ENCODE measurements at places on chromosomes 1 and 21. TPM values are rescaled to one million over a fixed set of nuclear protein-coding genes. Genes with fewer than 3 reads are reported as not detected.

GRCh38 chr1:231214918-231215680, 25.9 kb upstream of the GNPAT start:
- peak; percentile 11 for DNase-seq
- no peak overlapping the region for H3K27ac ChIP-seq
- H3K4me3 ChIP-seq, result no peak overlapping the region
- no peaks in the 10 kb centered on the region for H3K36me3 ChIP-seq

DNA sequence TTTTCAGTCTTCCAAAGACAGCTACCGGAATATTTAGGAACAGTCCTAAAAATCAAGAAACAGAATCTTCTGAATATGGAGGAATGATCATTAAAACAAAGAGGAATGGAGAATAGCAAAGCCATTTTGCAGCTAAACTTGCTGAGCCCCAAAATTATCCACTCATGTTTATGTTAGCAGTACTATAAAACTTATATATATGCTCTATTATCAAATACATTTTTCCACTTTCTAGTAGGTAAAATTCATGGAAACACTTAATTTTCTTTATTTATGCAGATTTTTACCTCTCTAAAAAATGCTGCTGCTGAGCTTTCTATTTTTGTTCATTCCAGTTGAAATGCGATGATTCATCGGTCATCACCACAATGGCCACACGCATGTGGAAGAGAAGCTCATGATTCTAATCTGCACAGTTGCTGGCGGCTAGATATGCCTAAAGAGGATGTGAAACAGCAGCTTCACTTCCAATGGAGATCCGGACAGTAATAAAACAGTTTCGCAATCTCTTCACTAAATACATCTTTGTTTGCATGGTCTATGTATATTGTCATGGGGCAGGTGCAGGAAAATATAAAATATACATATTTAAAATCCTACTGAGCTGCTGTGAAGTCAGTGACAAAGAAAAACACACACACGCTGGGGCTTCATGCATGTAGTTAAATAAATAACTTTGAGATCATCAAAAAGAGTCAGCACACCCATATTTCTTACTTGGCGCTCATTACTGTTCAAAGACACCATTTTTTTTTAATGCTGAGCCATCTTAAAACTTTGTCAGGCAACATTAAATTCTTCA, 292.2 kb downstream of the SMYD3 start:
- no peak overlapping the region for H3K4me3 ChIP-seq
- no peaks in the 10 kb centered on the region for H3K4me1 ChIP-seq
- H3K36me3 ChIP-seq, result no peaks in the 10 kb centered on the region
- no peaks in the 10 kb centered on the region for H3K27me3 ChIP-seq

DNA sequence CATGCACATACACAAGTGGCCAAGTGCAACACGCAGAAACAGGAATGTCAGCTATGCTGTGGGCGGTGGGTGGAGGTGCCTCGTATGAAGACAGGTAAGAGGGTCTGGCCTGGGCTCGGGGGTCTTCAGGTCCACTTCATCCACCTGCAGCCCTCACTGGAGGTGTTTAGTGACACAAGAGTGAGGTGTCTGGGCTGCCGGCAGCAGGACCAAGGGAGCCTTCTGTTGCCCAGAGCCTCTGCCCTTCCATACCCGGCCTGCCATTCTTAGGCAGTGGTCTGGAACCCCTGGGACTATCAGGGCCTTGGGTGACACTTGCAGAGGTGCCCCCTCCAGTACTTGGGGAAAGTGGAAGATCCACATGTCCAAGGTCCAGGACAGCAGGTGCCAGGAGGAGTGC, 21.7 kb upstream of the ACTRT2 start:
- peaks cover 18% of the 10 kb centered on the region for H3K27me3 ChIP-seq
- H3K4me1 ChIP-seq, result no peaks in the 10 kb centered on the region
- no peak for DNase-seq
- no peak overlapping the region for H3K27ac ChIP-seq
- H3K36me3 ChIP-seq, result no peaks in the 10 kb centered on the region
- no peak overlapping the region for H3K4me3 ChIP-seq

The CHI3L2 gene
- total RNA-seq, result 2.8 TPM

GRCh38 chr1:28354121-28354520, 15.4 kb upstream of the PHACTR4 start:
- H3K27me3 ChIP-seq, result no peaks in the 10 kb centered on the region
- no peak overlapping the region for H3K27ac ChIP-seq
- H3K4me1 ChIP-seq, result no peaks in the 10 kb centered on the region

GRCh38 chr1:107100331-107100984, 40.4 kb upstream of the NTNG1 start:
- no peak overlapping the region for H3K27ac ChIP-seq
- H3K4me3 ChIP-seq, result no peak overlapping the region
- H3K4me1 ChIP-seq, result no peaks in the 10 kb centered on the region
- no peak for DNase-seq
- peaks cover 5% of the 10 kb centered on the region for H3K27me3 ChIP-seq

The TRIM17 gene
- total RNA-seq, result 1.6 TPM

The CXADR gene
- 0.75 TPM for total RNA-seq

DNA sequence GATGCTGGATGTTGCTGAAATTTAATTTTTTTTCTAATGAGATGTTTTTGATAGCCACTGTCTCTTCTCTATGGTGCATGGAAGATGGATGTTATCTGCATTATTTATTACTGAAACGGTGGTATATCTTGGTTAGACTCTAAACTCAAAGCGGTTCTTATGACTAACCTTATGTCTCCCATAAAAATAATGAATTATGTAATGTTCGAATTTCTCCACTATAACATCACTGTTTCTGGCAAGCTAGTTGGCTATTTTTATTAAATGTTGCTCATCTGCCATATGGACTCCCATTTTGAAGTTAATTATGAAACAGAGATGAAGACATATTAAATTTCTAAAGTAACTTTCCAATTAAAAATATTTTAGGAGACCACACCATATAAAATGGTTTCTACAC, 808.6 kb upstream of the ADGRL4 start:
- no peak overlapping the region for H3K4me3 ChIP-seq
- no peaks in the 10 kb centered on the region for H3K36me3 ChIP-seq
- no peaks in the 10 kb centered on the region for H3K4me1 ChIP-seq
- H3K27ac ChIP-seq, result no peak overlapping the region
- no peak for DNase-seq
- H3K27me3 ChIP-seq, result no peaks in the 10 kb centered on the region

- peaks cover 27% of the 10 kb centered on the region for H3K36me3 ChIP-seq
- H3K27ac ChIP-seq, result peak overlapping the region; percentile 99
- peaks cover 50% of the 10 kb centered on the region for H3K4me1 ChIP-seq
- H3K27me3 ChIP-seq, result peaks cover 3% of the 10 kb centered on the region
Observed at GRCh38 chr21:32772281-32773047, 909 bp upstream of the PAXBP1 start.

DNA sequence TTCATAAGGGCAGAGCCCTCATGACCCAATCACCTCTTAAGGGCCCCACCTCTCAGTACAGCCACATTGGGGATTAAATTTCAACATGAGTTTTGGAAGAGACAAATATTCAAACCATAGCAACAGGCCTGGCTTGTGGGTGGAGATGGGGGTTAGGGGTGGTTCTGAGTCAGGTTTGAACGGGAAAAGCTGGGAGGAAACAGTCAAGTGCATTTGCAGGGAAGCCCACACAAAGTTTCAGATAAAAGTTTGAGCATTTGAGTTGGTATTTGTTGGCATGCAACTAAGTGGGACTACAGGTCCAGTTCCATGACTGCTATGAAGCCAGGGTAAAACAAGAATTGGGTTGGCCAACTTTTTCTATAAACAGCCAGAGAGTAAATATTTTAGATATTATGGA, 21.0 kb upstream of the PADI2 start:
- no peak overlapping the region for H3K4me3 ChIP-seq
- no peaks in the 10 kb centered on the region for H3K36me3 ChIP-seq
- H3K27me3 ChIP-seq, result peaks cover 5% of the 10 kb centered on the region
- H3K27ac ChIP-seq, result no peak overlapping the region
- DNase-seq, result no peak

DNA sequence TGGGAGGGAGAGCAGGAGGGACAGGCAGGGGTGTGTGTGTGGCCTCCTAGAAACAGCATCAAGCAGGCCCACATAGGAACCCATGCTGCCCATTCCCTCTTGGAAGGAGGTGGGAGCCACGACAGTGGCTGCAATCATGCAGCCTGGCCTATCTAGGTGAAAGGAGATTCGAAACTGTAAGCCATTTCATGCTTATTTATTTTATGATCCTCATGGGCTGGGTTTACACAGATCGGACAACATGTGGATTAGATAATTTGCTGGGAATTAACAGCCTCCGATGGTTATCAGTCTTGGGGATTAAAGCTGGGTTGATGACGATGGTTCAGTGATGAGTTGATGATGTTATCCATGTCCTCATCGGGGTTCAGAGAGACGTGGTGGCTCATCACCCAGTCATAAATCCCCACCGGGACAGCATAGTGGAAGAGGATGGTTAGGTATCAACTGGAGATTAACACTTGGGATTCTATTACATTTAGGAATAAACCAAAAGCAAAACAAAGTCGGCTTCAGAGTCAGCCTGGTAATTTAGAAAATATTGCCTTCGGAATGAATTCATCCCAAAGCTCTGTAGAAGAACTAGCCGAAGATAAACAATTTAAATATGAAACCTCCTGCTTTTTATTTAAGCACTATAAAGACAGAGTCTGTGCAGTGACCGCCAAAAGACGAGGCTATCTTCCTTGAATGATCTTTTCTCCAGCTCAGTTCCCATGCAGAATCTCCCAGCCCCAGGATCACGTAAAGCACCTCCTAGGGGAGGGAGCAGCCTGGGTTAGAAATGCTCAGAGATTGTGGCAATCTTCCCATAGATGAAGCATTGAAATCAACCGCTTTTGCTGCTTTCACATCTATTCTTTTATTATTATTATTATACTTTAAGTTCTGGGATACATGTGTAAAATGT, 252.8 kb downstream of the FOXD2 start:
- no peak overlapping the region for H3K4me3 ChIP-seq
- no peak for DNase-seq
- peaks cover 20% of the 10 kb centered on the region for H3K27me3 ChIP-seq
- H3K27ac ChIP-seq, result no peak overlapping the region
- H3K36me3 ChIP-seq, result no peaks in the 10 kb centered on the region
- no peaks in the 10 kb centered on the region for H3K4me1 ChIP-seq

GRCh38 chr1:219081943-219082925, 91.4 kb upstream of the LYPLAL1 start:
- no peak overlapping the region for H3K27ac ChIP-seq
- H3K4me1 ChIP-seq, result no peaks in the 10 kb centered on the region
- no peaks in the 10 kb centered on the region for H3K27me3 ChIP-seq
- no peaks in the 10 kb centered on the region for H3K36me3 ChIP-seq
- no peak overlapping the region for H3K4me3 ChIP-seq

GRCh38 chr1:11058595-11059154, 1.1 kb downstream of the SRM start:
- H3K27ac ChIP-seq, result peak overlapping the region; percentile 79
- peak overlapping the region; percentile 88 for H3K4me3 ChIP-seq
- H3K36me3 ChIP-seq, result peaks cover 33% of the 10 kb centered on the region

DNA sequence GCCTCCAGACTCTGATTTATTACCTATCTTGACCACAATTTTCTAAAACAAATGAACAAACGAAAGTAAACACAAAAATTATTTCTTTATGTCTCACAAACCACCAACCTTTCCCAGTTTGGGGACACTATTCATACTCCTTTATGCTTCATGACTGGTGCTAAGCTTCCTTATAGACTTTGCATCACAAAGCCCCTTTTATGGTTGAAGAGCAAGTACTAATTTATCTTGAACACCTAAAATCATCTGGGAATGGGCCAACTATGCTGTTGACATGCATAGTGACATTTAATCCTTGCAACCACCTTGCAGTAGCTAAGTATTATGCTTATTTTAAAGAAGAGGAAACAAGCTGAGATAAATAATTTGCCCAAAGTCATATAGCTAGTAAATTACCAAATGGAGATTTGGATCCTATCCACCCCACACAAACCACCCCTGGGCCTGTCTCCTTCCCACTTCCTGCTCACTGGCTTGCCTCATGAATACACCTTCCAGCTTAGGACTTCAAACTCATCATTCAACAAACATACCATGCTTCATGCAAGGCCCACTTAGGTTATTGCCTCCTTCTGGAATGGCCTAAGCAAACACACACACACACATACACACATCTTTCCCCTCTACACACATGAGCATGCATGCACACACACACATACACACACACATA, 192.2 kb downstream of the PLPP3 start:
- no peak for DNase-seq
- H3K36me3 ChIP-seq, result no peaks in the 10 kb centered on the region
- no peak overlapping the region for H3K4me3 ChIP-seq
- H3K27ac ChIP-seq, result no peak overlapping the region
- no peaks in the 10 kb centered on the region for H3K4me1 ChIP-seq

- no peak overlapping the region for H3K27ac ChIP-seq
- H3K4me1 ChIP-seq, result peaks cover 9% of the 10 kb centered on the region
- DNase-seq, result peak; percentile 93
- H3K4me3 ChIP-seq, result no peak overlapping the region
Observed at GRCh38 chr1:23403735-23404486, 20.6 kb downstream of the TCEA3 start.

DNA sequence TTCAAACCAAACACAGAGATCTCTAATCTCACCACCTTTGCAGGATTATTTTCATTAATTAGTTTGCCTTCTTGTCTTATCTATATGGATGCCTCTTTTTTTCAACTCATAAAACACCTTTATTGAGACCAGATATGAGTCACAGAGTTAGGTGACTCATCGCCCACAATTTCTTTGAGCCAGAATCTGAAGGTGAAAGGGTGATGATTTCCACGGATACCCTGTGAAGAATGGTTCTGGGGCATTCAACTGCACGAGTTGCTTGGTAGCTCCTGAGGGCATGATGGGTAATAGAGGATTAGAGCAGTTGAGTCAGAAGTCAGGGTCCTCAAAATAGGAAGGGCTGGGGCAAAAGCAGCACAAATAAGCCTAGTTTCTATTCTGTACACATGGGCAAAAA, 128.2 kb downstream of the TBX19 start:
- peak overlapping the region; percentile 9 for H3K4me3 ChIP-seq
- DNase-seq, result peak; percentile 75
- peak overlapping the region; percentile 53 for H3K27ac ChIP-seq
- peaks cover 40% of the 10 kb centered on the region for H3K4me1 ChIP-seq
- H3K27me3 ChIP-seq, result no peaks in the 10 kb centered on the region

The DYRK3 gene
- 10.1 TPM for total RNA-seq

The PRXL2B gene
- 28.2 TPM for total RNA-seq
